ENCODE measurements at places on chromosomes 2 and 18.
A peak's percentile ranks its signal among the peaks of the same experiment; 100 is the strongest.

DNA sequence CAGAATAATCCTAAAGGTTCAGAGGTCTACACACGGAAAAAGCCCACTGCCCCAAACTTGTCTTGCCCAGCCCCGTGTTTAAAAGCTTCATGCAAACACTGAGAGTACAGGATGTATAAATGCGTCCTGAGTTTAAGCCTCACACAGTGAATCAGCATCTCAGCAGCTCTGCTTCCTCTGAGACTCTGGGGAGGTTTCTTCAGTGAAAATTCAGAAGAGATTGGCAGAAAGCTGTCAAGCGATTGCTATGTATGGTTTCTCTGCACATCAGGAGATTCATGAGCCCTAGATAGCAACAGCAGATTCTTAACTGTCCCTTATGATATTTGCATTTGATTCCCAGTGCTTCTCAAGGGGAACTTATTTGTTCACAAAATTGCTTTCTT lies 27.1 kb downstream of the CRACDL start:
- no peak for DNase-seq

DNA sequence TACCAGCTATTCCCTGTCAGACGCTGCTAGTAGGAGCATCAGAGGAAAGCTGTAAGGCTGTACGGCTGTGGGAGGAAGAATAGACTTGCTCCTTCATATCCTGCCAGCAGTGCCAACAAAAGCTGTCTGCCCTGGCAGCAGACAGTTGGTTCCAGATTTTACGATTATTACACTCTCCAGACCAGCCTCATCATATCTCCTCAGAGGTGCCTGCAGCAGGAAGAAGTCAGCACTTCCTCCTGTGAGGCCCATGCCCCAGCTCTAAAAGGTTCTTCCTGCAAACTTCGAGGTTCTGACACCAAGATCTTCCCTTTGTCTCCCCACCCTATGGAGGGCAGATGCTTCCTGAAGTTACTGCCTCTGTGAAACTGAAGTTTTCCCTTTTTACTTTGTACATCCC lies 537.7 kb upstream of the PKDCC start:
- DNase-seq = no peak

- DNase-seq = no peak
Observed at GRCh38 chr2:134982603-134983002, 64.0 kb downstream of the CCNT2 start.

- DNase-seq = peak; percentile 80
Observed at GRCh38 chr2:201116959-201117734, 1.2 kb downstream of the CFLAR start.

DNA sequence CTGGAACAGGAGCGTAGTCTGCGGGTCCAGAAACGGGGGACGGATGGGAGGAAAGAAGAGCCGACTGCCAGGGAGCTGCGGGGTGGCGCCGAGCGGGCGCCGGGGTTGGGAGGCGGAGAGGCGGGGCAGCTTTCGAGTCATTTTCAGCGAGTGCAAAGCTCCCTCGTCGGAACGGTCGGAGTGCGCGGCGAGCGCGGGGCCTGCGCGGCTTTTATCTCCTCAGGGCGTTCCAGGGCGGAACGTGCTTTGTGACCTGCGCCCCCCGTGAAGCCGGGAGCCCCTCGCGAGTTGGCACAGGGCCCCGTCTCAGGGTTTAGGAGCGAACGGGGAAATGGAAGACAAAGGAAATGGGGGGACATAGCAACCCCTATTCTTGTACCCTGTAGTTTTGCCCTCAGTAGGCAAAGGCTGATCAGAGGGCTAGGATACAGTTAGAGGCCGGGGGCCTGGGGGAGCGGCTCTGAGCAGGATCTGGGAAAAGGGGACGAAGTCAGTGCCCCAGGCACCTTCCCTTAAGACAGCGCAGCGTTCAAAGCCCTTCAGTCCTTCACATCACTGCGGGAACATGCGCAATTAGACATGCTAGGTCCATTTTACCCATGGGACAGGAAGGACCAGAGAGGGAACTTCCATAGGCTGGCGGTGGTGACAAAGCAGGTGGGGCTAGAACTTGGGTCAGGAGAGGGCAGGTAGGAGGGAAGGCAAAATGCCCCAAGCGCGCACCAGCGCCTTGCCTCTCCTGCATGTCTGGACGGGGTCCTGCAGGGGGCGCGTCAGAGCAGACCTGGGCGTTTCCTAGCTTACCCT lies 60.1 kb upstream of the IL1RL1 start:
- peak; percentile 86 for DNase-seq

DNA sequence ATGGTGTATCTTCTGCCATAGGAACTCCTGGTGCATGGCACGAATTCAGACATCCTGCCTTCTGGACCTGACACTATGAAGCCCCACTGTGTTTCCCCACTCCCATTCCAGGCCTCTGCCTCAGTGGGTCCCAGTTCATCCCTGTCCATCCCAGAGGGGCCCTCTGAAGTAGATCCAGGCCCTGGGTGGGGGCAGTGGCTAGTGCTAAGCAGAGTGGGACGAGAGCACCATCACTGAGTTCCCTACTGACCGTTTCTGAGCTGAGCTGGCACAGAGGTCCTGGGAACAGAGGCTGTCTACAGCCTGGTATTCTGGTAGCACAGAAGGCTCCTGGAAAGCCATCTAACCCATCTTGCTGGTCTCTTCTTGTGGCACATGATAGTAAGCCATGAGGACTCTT lies 54.0 kb downstream of the ATOH8 start:
- no peak for DNase-seq

DNA sequence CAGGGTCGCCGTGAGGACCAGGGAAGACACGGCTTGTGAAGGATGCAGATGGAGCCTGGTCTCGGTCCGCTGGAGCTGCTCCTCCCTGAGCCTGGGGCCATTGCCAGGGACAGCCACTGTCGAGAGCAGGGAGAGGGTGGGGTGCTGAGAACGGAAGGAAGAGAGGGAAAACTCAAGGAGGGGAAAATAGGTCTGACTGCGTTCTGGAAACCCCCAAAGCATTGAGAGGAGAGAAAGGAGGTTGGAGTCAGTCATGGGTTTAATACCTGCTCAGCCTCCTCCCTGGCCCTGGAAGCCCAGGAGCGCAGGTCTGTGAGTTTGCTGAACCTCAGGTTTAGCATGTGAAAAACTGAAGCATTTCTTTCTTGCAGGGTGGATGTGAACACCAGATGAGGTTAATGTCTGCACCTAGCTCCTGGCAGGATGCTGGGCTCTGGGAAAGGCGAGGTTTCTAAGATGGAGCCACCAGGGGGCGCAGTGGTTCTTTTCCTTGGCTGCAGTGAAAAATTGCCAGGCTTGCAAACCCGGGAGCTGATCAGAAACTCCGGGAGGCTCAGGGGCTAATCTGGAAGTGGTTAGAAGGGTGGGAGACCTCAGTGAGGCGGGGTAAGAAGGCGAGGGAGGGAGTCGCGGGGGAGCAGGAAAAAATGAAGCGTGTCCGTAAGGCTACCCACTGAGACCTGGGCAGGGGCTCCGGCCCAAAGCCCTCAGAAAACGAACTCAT lies 33.6 kb upstream of the RNF149 start:
- DNase-seq = peak; percentile 77

GRCh38 chr2:65199891-65200290 lies 27.7 kb upstream of the ACTR2 start:
- no peak for DNase-seq

GRCh38 chr2:5926871-5927512 lies 234.8 kb downstream of the SOX11 start:
- DNase-seq = no peak

DNA sequence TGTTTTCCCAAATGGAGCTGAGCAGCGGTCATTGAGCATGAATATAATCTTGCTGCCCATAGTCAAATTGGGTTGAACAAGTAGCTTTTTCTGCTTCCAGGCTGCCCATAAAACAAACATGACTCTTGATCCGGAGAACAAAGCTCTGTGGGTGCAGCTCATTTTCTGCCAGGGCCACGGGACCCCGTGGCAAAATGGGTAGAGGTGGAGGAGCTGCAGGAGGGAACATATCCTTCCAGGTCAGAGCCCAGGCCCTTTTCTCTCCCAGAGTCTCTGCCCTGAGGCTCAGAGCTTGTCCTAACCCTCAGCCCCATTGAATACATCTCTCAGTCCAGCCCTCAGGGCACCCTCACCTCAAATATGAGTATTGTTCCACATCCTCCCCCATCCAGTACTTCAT lies 151.6 kb upstream of the TWIST2 start:
- no peak for DNase-seq

GRCh38 chr18:13725566-13726231 lies 659 bp downstream of the FAM210A start:
- DNase-seq = no peak
